ENCODE measurements at places on chromosomes 2 and 18.

- DNase-seq = no peak
Observed at GRCh38 chr2:69576880-69577279, 66.7 kb downstream of the AAK1 start.

- DNase-seq = peak; percentile 57
Observed at GRCh38 chr18:51621113-51621863, 423.8 kb upstream of the MEX3C start.

GRCh38 chr2:213166109-213166508 lies 14.7 kb upstream of the IKZF2 start:
- no peak for DNase-seq

DNA sequence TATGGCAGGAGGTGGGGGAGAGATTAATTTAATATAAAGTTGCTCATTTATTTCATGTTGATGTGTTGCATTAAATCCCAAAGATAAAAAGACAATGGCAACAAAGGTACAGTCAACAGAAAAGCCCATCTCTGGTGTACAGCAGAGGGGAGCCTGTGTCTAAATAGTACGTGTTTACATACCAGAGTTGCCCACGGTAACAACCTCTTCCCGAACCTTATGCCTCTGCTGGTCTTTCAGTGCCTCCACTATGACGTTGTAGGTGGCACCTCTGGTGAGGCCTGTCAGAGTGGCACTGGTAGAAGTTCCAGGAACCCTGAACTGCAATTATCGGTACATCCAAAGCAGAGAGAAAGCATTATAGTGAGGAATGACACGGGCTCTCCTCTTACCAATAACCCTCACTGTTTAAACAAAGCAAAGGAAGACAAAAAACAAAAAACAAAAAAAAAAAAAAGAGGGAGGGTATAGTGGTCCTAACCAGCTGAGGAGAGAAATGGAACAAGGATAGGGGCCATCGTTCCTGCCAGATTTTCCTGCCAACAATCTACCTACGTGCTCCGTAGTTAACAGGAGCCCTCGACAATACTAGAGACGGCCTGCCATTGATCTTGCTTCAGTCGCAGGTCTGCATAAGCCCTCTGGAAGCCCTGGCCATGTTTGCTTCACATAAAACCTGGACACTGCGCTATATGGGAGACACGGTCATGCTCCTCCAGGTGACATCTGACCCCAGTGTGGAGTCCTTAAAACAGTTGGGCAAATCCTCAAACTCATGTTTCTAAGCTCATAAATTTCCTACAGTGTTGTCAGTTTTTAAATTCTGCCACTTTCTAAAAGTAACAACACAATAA lies 58.5 kb downstream of the ATIC start:
- no peak for DNase-seq

- no peak for DNase-seq
Observed at GRCh38 chr18:62126737-62127136, 60.1 kb downstream of the PIGN start.

GRCh38 chr18:23619388-23619881 lies 33.1 kb upstream of the NPC1 start:
- no peak for DNase-seq

GRCh38 chr2:45220227-45220626 lies 211.0 kb upstream of the SIX2 start:
- DNase-seq = no peak

DNA sequence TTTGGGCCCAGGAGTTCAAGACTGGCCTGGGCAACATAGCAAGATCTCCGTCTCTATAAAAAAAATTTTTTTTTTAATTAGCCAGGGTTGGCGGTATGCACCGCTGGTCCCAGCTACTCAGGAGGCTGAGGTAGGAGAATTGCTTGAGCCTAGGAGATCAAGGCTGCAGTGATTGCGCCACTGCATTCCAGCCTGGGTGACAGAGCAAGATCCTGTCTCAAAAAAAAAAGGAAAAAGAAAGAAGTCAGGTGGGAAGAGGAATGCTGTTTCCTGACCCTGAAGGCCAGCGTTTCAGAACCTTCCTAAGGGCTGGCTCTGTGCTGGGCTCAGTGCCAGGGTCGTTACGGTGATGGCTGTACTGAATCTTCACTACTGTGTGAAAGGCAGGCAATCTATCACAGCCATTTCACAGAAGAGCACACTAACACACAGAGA lies 35.0 kb upstream of the AGAP1 start:
- DNase-seq = no peak

DNA sequence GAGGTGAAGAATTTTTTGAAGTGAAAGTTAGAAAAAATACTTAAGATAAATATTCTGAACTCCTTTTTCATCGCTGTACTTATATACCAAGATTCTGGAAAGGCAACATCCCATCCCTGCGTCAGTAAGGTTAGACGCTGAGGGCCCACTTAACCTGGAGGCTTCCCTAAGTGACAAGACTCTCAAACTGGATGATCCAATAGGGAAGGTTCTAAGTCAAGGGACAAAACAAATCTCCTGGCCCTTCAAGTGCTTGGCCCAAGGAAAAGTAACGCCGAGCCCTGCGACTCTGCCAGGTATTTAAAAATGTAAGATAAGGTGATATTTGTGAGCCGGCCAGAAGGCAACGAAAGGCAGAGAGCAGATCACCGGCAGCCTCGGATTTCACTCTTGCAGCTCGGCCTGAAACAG lies 1.3 kb downstream of the STK39 start:
- DNase-seq = no peak

DNA sequence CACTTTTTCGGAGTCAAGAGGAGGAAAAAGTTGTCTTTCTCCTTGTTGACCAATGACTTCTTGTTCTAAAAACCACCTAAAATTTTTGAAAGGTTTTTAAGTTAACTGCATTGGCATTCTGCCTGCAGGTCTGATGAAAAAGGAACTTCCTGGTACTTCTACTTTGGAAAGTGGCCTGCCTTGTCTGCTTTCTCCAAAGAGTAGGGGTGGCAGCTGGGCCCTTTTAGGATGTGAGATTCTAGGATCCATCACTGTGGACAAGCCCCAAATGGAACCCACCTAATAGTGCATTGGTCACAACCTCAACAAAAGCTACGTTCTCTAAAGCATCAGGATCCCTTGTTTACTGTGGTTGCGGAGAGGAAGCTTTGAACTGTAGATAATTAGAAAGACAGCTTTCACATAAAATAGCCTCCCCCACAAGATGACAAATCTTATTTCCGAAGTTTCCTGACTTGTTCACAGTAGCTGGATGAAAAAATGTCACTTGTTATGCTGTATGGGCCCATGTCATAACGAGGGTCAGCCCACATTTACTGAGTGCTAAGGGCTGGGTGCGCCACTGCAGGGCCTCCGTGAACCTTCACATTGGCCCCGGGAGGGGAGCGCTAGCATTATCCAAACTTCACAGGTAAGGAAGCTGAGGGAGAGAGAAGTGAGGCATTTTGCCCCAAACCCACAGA lies 17.4 kb downstream of the ASPRV1 start:
- no peak for DNase-seq

- DNase-seq = no peak
Observed at GRCh38 chr2:20093263-20094141, 42.1 kb upstream of the LAPTM4A start.

- DNase-seq = peak; percentile 57
Observed at GRCh38 chr2:47905386-47906156, 727 bp downstream of the FBXO11 start.

All from GM13977 (cell line).